ENCODE measurements at places on chromosomes 11 and 22.
A peak's percentile ranks its signal among the peaks of the same experiment; 100 is the strongest.

- DNase-seq: no peak
Observed at GRCh38 chr11:14417617-14418374, 58.8 kb upstream of the RRAS2 start.

GRCh38 chr11:118358071-118358470 is 1.3 kb upstream of the UBE4A start:
- no peak for DNase-seq

DNA sequence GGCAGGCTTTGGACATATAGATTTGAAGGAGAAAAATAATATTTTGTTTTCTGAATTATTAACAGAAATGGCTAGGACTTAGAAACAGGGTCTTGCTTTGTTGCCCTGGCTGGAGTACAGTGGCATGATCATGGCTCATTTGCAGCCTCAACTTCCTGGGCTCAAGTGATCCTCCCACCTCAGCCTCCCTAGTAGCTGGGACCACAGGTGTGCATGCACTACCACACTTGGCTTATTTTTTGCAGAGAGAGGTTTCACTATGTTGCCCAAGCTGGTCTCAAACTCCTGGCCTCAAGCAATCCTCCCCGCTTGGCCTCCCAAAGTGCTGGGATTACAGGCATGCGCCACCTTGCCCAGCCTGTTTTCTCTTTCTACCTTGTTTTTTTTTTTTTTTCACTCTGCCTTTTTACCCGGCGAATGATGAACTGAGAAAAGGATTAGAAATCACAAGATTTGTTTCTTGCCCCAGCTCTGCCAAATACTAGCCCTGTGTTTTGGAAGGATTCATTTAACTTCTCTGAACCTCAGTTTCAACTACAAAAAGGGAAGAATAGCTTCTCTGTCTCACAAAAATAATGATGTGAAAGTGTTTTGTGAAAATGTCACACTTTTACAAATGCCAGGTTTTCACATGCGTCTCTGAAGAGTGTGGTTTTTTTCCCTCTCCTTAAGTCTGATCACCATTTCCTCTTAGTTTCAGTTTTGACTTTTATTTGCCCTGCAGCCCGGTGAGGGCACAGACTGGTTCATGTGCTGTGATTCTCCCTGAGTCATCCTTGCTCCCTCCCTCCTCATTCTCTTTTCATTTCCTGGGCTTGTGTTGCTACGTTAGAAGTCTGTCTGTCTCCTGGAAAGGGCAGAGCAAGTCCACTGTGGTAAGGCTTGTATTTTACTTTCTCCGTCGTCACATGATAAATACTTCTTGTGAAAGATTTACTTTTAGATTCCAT is 67.7 kb downstream of the BCL2L13 start:
- peak; percentile 79 for DNase-seq

GRCh38 chr11:45041596-45041995 is 90.9 kb upstream of the TP53I11 start:
- no peak for DNase-seq

DNA sequence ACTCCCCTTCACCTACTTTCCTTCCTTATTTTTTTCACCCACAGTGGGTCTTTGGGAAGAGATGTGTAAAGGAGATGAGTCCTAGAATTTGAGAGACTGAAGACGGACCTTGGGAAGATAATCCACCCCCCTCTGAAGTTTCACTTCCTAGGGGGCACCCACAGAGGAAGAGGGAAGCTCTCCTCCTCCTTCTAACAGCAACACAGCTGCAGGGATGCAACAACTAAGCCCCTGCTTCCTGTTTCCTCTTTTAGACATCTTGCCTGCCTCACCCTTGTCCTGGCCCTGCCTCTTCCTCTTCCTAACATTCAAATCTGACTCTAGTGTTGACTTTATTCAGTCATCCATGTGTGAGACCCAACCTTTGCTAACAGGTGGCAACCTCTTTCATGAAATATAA is 424.6 kb downstream of the BUD13 start:
- DNase-seq: no peak

DNA sequence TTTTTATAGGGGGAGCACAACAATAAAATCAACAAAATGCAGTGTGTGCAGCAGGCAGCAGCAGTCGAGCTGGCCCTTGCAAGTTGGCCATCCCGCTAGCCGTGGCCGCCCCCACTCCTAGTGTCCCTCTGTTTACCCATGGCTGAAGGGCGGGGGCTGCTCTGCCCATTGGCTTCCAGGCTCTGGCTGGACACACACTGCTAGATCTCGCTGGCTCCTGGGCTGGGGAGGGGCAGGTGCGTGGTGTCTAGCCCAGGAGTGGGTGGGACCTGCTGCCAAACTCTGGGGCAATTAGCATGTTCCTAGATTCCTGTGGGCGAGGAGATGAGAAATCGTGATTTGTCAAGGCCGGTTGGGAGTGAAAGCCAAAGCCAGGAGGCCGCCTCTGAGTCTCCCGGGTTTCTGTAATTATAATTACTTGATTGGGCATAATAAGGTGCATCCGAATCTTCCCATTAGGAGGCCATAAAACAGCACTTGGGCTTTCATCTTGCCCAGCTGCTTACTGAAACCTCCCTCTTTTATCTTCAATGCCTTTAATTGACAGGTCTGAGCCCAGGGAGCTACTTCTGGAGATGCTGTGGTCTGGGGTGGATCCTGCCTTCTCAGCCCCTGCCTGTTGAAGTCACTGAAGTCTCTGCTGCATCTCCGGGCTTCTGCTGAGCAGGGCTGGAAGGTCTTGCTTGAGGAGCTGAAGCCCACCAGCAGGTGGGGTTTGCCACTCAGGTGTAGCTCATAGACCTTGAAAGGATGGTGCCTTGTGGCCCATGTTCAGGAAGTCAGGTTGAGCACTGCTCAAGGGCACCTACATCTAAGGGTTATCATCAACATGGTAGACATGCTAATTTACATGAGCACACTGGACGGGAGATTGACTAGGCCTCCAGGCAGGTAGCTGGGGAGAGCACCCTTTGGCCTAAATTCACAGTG is 44.5 kb upstream of the DKK3 start:
- DNase-seq: peak; percentile 52

- no peak for DNase-seq
Observed at GRCh38 chr22:44340271-44341239, 27.8 kb upstream of the SHISAL1 start.

DNA sequence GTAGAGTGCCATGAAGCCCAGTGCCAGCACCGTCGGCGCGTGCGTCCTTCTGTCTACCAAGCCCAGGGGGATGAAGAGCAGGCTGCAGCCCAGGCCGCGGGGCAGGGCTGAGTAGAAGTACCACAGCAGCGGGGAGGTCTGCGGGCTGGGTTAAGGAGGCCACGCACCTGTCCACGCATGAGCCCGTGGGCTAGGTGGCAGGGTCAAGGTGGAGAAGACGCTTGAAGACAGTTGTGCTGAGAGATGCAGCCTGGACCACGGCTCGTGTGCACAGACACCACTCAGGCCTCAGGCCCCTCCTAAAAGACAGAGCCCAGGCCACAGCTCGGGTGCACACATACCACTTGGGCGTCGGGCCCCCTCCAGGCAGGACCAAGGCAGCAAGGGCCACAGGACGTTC is 10.4 kb downstream of the ALG12 start:
- no peak for DNase-seq

DNA sequence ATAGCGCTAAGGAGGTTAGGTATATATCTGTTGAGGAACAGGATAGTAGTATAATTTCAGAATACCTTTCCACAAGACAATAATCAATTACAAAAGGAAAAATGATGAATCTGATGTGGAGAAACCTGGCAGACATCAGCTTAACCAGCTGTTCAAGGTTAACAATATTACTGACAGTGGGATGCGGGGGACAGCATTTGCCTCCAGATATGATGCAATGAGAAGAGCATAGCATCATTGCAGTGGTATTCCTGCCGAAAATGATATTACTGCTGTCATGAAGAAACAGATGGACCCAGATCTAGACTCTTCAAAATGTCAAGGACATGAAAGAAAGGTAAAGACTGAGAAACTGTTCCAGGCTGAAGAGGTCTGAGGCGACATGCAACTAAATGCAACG is 49.7 kb downstream of the RBFOX2 start:
- DNase-seq: no peak

DNA sequence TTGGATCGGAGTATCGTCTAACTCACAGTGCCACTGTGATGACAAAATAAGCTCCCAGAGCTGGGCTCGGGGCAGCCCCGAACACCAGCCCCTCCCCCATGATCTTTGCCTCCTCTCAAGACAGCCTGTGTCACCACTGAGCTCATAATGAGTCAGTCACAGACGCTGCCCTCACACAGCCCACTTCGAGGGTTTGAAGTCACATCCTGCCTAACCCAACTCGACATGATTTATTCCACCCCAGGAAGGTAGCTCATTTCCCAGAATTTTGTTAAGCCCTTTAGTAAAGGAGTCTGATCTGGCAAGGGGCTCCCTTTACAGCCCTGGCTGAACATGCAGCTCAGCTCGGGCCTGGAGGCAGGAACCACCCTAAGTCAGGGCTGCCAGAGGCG is 22.8 kb downstream of the MYH9 start:
- DNase-seq: no peak

- no peak for DNase-seq
Observed at GRCh38 chr11:76293189-76293631, 86.9 kb upstream of the WNT11 start.

DNA sequence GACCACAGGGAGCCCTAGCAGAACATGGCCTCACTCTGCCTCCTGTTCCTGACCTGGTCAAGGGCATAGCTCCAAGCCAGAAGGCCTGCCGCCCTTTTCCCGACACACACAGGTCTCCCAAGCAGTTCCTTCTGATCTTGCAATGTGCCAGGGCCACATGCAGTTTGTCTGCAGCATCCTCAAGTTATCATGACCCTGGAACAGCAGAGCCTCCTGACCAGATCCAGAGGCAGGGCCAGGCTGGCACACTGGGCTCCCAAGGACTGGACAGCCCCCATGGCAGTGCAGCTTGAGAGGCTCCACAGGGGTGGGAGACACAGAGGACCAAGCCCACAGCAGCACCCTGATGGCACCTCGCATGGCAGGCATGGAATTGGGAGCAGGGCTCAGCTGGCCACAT is 31.2 kb downstream of the GNAZ start:
- DNase-seq: no peak

- DNase-seq: no peak
Observed at GRCh38 chr11:67492801-67493547, 10.1 kb downstream of the AIP start.

DNA sequence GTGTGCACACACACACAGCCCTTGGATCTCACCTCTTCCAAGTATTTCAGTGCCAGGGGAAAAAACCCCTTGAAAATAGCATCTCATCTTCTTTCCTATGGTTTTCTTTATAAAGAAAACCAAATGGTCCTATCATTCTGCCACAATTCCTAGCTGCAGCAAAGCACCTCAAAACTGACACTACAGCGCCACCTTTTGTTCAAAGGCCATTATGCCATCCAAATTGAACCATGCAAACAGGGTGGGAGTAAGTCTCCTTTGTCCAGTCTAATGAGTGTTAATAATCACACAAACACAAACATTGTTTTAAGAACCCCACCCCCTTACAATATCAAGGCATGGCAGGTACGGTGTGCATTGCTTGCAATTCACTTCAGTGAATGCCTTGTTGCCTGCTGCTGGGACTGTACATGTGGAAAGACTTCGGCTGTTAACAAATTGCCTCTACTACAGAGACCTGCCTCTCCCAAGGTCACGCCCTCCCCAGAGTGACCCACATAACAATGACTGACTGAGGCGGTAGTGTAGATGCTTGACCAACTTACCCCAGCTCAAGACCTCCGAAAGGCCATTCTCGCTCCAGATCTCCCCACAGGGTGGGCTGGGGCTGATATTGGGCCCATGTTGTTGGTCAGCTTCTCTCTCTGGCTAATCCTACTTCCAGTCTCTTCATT is 31.7 kb downstream of the FAM181B start:
- DNase-seq: peak; percentile 17

Measured in Jurkat, Clone E6-1 (cell line).